ENCODE measurements at places on chromosomes 11 and 22.

- DNase-seq: no peak
These were observed 738.6 kb downstream of the BRD1 start for GRCh38 chr22:49088801-49089791.

DNA sequence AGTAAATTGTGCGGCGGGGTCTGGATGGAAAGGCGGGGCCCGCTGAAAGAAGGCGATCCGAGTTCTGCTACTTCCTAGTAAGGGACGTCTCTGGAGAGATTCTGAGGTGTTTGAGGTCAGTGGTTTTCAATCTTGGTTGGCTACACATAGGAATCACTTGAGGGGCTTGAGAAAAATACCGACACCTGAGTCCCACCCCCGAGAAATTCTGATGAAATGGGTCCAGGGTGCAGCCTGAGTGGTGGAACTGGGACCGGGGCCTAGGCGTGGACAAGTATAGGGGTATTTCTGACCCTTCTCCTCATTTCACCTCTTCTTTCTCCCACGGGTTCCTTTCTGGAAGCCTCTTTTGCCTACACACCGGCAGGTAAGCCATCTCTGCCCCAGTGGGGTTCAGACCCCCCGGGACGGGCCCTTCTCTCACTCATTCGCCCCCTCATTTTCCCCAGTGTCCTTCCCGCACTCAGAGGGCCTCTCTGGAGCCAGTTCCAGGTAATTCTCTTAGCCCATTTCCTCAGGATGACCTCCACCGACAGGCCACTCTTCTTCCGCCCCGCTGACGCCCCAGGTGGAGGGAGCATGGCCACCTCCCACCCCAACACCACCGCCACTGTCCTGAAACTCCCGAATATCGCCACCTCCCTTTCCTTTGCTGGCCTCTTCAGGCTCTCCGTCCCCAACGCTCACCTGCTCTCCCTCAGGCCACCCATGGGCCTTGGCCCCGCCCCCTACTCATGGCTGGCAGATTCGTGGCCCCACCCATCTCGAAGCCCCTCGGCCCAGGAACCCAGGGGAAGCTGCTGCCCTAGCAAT lies 11.8 kb downstream of the ROBO3 start:
- DNase-seq: no peak

GRCh38 chr22:23500508-23501260 lies 79.4 kb downstream of the IGLL1 start:
- DNase-seq: no peak

- DNase-seq: no peak
These were observed 10.5 kb upstream of the DEPDC7 start for GRCh38 chr11:33005175-33005574.

GRCh38 chr11:70169632-70170031 lies 33.5 kb upstream of the FADD start:
- no peak for DNase-seq

DNA sequence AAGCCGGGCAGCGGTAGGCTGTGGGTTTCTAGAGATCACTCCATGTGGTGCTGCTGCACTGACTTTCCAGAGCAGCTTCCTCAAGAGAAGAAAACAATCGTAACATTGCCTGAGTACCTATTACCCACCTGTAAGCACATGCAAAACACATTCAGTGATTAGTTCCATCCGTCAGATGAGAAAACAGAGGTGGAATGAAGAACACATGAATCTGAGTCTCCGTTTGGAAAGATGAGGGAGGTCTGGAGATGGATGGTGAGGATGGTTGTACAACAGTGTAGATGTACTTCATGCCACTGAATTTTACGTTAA lies 7.5 kb upstream of the SLCO2B1 start:
- DNase-seq: no peak

GRCh38 chr11:60389279-60389910 lies 6.9 kb upstream of the MS4A14 start:
- no peak for DNase-seq

DNA sequence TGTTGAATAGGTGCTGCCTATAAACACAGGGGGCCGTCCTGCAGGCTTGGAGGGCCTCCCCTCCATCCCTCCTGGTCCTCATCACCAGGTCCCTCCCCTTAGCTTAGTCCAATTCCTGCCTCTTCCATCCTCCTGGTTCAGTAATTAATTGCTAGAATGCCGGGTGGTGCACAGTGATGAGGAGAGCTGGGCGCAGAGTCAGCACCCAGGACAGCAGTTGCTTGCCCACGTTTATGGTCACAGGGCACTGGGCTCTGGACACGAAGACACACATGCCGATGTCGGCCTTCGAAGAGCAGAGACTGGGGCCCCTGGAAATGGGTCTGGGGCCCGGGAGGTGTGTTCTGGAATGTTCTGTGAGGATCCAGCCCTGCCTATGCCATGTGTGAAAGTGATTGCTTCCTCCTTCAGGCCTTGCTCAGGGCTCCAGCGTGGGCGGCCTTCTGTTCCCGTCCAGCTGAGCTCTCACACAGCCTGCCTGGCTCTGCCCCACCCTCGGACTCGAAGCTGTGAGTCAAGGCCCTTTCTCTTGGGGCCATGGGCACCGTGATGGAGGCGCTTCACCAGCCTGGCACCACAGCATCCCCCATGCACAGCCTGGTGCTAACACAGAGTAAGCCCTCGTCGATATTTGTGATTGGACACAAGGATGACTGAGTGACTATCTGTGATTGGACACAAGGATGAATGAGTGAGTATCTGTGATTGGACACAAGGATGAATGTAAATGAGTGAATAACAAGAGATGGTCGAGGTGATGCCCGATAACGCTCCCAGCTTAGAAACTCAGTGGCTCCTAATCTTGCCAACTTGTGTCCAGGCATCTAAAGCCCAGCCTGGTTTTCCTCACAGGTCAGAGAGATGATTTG lies 884.7 kb downstream of the BRD1 start:
- no peak for DNase-seq

DNA sequence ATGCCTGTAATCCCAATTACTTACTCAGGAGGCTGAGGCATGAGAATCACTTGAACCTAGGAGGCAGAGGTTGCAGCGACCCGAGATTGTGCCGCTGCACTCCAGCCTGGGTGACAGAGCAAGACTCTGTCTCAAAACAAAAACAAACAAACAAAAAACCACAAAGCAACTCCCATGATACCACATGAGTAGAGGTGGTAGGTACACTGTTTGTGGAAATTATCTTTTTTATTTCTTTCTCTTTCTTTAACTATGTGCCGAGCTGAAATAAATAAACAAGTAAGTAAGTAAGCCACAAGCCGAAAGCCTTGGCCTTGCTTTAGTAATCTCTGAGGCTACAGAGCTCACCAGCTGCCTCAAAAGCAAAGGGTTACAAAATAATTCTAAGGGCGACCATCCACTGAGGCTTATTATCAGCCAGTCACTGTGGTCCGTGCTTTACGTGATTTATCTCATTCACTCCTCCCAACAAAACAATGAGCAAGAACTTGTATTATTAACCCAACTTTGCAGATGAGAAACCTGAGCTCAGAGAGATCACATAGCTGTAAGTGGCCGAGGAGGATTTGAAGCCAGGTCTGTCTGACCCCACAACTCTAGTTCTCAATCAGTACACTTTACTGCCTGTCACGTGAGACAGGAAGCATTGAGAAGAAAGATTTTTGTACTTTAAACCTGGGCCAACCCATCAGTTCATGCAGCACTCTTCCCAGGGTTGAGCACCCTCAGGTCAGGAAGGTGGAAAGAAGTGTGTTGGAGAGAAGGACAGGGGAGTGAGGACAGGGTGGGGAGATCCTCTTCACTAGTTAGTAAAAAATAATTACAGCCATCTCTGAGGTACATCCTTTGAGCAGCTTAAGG lies 69.8 kb upstream of the MTMR2 start:
- no peak for DNase-seq

DNA sequence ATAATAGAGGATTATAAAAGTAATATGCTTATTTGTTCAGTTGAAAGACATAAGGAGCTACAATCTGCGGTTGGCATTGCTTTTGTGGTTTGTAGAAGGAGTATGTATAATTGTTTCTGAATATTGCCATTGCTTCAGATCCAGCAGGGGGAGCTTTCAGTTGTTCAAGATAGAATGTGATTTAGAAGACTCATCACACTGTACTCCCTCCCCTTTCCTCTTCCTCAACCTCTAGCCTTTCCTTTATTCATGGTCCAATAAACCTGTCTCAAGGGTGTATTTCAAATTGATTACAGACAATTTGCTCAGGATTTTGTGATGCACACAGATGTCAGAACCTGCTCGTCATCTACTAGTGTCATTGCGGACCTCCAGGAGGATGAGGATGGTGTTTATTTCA lies 9.8 kb downstream of the PRMT3 start:
- no peak for DNase-seq

DNA sequence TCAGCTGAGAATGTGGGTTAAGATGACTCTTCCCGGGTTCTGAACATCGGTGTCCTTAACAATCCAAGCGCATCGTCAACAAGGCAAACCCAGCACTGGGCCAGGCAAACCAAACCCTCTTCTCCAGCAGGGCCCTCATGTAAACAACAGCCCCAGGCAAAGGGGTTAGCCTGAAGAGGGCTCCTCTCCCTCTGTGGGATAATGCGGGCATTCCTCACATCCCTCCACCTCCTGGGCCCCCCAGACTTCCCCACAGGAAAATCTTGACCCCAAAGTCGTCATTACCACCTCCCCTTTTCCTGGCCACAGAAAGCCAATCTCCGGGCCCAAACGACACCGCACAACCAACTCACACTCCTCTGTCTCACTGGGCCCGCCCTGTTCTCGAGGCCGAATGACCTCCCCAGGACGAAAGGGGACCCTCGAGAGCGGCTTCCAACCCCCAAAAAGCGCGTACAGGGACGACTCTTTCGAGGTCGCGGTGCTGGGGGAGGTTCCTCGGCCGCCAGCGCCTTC lies 566 bp downstream of the DDB1 start:
- DNase-seq: no peak

GRCh38 chr11:61861634-61862033 lies 29.7 kb downstream of the FADS3 start:
- DNase-seq: no peak

DNA sequence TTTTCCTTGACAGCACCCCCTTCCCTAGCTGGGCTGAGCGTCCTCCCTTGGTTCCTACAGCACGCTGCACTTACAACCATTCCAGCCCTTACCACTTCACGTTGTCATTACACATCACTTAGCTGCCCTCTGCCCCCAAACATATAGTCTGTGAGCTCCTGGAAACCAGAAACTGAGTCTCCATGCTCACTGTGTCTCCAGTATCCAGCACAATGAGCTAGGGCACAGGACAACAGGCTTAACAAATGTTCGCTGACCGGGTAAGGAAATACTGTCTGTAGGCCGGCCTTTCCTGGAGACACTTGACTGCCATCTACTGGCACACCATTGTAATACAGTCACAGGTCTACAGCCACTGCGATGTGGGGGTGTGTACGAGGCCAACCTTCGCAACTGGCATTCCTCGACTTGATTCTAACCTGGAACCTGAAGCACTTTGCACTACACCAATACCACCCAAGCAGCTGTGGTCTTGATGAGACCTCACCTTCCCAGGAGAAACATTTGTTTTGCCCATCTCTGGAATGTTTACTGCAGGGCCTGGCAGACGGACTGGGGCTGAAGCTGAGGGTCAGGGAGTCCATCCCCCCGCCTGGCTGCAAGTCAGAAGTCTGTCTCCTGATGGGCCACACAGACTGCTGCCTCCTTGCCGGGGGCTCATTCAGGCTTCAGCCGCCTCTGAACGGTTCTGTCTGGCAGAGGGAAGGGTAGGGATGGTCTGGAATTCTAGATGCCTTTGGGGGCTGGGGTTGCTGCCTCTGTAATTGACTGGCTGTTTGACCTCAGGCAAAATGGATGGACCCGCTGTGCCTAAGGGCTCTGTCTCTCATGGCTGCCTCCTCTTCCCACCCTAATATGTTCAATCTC lies 72.0 kb downstream of the SYN3 start:
- no peak for DNase-seq

DNA sequence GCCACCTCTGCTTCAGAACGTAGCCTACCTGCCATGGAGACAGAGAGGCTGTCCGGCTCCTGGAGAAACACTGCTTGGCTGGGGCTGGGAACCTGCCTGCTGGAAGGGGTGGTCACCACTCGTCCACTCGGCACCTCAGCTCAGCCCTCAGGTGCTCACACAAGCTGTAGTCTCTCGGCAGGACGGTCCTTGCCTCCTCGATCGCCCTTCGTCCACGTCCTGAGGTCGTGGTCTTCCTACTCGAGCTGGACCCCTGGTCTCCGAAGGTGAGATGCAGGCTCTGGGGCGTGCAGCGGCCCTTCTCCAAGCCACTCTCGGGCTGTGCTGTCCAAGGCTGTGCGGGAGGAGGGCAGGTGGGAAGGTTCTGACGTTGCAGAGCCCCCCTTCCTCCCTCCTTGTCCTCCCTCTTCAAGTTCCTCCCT lies at the start of gene TBX10:
TBX10 (minus strand) TSS at position 326 of the 422 bp plus-strand sequence; CDS start at position 35, 291 bp downstream.
- DNase-seq: no peak

- DNase-seq: no peak
These were observed 906.2 kb downstream of the BRD1 start for GRCh38 chr22:48921411-48921903.

GRCh38 chr11:117187799-117188481 lies 9.4 kb downstream of the SIDT2 start:
- no peak for DNase-seq

GRCh38 chr11:35304386-35304775 lies 115.0 kb downstream of the SLC1A2 start:
- DNase-seq: no peak

DNA sequence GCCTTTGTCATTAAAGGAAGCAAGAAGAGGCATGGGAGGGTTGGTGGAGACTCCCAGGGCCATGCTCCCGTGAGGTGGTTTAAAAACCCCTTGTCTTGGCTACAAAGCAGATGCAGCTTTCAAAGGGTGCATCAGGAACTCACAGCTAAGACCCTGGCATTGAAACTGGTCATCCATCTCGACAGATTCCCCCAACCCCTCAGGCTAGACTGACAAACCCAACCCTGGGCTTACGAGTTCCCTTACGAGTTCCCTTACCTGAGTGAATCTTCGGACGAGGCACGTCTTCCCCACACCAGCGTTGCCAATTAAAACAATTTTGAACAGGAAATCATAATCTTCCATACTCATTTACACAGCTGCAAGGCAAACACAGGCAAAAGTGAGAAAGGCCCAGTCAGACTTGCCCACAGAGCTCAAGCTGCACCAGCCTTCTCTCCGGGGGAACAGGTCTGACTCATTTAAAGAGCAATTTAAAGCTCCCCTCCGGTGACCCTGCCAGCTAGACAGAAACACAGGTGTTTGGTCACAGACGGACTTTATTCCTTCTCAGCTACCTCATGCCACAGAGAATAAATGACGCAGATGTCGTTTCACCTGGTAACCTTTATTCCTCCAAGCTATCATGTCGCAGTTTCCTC lies 74.6 kb downstream of the RAB30 start:
- no peak for DNase-seq

DNA sequence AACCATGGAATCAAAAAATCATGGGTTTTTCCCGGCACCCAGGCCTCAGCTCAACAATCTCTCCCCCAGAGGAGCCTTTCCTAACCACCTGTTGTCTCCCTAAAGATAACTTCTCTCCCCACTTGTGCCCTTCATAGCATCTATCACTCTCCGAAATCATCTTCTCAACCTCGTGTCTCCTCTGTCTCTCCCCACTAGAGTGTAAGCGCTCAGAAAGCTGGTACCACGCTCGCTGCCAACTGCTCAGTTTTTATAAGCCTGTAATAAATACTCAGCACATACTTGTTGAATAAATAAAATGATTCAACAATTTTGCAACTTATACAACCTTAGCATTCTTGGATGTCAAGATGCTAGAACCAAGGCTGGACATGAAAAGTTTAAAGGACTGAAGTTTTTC lies 185.2 kb downstream of the BCR start:
- DNase-seq: no peak

All from activated B cell treated with CpG ODN at 0.5 μM for 24 hours (primary cell).